ENCODE measurements at places on chromosomes 7 and 10. TPM values are rescaled to one million over a fixed set of nuclear protein-coding genes. Genes with fewer than 3 reads are reported as not detected.

DNA sequence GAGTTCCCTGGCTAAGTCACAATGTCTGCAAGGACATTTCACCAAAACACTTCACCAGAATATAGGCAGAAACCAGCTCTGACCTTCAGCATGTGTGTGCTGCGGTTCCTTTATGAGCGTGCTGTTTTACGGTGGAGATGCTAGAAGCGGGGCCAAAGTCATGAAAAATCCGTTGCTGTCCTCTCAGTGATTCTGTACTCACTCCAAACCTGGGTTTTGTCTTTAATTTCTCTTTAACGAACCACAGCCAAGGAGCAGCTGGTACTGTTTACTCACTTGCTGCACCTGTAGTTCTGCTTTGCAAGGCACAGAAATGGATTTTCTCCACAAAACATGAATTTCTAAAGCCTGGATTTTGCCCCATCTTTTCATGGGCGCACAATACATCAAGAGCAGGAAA lies 639.9 kb downstream of the PHTF2 start:
- no peak overlapping the region for H3K4me3 ChIP-seq
- peaks cover 6% of the 10 kb centered on the region for H3K4me1 ChIP-seq
- H3K27me3 ChIP-seq, result no peaks in the 10 kb centered on the region
- no peaks in the 10 kb centered on the region for H3K36me3 ChIP-seq
- H3K27ac ChIP-seq, result no peak overlapping the region

FRMPD2 gene
- total RNA-seq, result not detected

MUC3A gene
- total RNA-seq, result 0.45 TPM

GRCh38 chr7:92158660-92159575 lies 20.0 kb downstream of the LRRD1 start:
- H3K36me3 ChIP-seq, result no peaks in the 10 kb centered on the region
- no peaks in the 10 kb centered on the region for H3K4me1 ChIP-seq
- H3K27ac ChIP-seq, result no peak overlapping the region

DNA sequence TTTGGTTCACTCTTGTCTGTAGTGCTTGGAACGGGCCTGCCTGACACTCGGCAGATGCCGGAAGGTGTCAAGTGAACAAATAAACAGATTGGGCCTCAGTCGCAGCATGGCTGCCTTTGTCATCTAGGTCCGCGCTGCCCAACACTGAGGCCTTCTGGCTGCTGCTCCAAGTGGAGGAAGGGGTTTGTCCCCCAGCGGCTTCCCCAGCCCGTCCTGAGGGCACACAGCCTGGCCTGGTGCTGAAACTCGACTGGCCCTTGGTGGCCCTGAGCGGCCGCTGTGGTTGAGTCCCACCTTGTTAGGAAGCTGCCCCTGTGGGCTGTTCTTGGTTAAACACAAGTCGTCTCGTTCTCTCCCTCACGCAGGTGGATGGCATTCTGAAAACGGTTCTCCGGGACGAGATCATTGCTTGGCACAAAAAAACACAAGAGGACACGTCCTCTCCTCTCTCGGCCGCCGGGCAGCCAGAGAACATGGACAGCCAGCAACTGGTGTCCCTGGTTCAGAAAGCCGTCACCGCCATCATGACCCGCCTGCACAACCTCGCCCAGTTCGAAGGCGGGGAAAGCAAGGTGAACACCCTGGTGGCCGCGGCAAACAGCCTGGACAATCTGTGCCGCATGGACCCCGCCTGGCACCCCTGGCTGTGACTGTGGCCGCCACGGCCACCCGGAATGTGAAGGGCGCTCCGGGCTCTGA lies 132.1 kb downstream of the SMURF1 start:
- no peak for DNase-seq
- H3K4me1 ChIP-seq, result no peaks in the 10 kb centered on the region

GCK gene
- total RNA-seq, result 1.9 TPM

TRIM50 gene
- 2.2 TPM for total RNA-seq

DNA sequence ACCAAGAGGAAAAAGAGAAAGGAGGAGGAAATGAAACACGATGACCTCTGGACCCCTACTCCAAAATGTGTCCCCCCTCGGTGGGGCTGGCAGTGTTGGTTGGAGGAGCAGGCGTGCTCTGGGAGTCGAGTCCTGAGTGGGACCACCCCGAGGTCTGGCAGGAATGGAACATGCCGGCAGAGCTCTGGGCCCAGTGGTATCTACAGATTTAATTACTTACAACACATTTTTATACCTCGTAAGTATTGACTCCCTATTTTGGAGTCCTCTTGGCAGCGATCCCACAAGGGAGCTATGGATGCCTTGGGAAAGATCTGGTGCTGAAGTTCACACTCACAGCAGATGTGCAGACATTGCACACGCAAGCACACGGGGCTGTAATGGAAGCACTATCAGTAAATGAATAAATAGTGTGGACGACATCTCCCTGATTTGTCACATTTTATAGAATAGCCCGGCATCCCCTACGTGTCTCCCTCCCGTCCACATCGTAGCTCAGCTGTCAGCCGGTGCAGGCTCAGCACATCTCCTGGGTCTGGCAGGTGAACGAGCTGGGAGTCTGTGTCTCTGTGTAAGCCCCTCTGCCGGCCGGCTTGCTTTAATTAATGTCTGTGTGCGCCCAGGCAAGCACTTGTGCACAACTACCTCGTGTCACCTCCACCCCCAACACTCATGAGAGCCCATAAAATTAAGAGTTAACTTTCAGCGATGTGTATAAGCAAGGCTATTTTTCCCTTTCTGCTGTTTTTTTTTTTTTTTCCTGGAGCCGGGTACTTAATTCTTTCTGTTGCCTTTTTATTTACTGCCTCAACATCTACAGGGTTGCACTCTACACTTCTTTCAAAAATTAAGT lies 603.2 kb downstream of the LRMDA start:
- no peak overlapping the region for H3K27ac ChIP-seq
- no peak overlapping the region for H3K4me3 ChIP-seq
- DNase-seq, result no peak
- H3K4me1 ChIP-seq, result no peaks in the 10 kb centered on the region
- no peaks in the 10 kb centered on the region for H3K27me3 ChIP-seq
- H3K36me3 ChIP-seq, result no peaks in the 10 kb centered on the region

SEMA3E gene
- 9.1 TPM for total RNA-seq

- no peak for DNase-seq
- no peak overlapping the region for H3K27ac ChIP-seq
- H3K4me1 ChIP-seq, result no peaks in the 10 kb centered on the region
- no peak overlapping the region for H3K4me3 ChIP-seq
Observed at GRCh38 chr10:124049484-124049883, 43.9 kb downstream of the CHST15 start.

DNA sequence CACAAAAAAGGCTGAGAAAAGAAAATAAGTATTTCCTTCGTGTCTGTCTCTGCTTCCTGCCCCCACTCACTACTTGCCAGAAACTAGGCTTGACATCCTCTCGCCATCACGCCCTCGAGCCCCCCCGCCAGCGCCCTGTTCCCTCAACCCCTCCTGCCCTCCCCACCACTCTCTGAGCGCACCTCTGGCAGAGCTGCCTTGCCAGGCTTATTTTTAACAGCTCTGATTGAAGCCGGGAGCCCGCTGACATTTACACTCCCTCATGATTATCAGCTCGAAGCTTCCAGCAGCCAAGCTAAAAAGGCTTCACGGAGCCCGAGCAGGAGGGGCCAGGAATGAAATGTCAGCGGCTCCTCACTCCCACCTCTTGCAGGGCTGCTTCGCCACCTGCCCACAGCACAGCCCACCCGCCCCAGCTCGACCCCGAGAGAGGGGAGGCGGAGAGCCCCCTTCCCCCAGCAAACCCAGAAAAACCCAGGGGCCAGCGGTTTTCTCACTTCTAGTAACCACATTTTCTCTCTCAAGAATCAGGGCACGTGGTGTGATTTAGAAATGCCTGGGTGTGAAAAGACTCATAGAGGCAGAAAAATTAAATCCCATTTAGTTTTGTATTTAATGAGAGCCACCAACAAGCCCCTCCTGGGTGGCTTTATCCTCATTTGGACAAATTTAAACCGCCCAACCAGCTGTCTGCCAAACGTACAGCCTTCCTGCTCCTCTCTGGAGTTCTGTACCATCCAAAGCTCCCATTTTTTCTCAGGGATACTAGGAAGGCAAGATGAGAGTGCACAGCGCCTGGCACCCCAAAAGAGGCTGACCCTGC lies 89.3 kb downstream of the SLIT1 start:
- H3K27ac ChIP-seq, result no peak overlapping the region
- H3K36me3 ChIP-seq, result no peaks in the 10 kb centered on the region
- no peak for DNase-seq

DNA sequence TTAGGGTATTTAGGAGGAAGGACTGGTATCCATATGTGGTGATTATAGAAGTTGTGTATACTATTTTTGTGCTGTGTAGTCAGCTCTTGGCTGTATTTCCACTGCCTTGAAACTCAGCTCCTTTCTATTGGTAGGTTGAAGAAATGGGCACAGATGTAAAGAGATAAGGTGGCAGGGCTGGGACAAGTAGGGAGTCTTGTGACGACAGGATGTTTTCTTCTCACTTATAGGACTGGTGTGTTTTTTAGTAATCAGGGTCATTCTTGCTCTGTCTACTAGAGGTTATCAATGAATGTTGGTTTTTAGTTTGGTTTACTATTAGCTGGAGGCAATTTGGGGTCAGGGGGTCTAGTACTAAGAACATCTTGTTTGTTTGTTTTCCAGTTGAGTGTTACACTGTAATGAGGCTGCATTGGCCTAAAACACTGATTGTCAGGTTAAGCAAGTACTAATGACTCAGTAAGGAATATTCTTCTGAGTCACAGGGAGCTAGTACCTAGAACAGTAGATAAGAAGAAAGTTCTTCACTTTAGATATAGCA lies 11.8 kb downstream of the UBN2 start:
- H3K4me1 ChIP-seq, result peaks cover 3% of the 10 kb centered on the region
- no peak overlapping the region for H3K4me3 ChIP-seq
- DNase-seq, result no peak
- H3K27ac ChIP-seq, result no peak overlapping the region
- no peaks in the 10 kb centered on the region for H3K27me3 ChIP-seq
- H3K36me3 ChIP-seq, result peaks cover 3% of the 10 kb centered on the region

CYP3A5 gene
- total RNA-seq, result not detected

DKK1 gene
- total RNA-seq, result 0.96 TPM

ST7 gene
- 35.3 TPM for total RNA-seq

DNA sequence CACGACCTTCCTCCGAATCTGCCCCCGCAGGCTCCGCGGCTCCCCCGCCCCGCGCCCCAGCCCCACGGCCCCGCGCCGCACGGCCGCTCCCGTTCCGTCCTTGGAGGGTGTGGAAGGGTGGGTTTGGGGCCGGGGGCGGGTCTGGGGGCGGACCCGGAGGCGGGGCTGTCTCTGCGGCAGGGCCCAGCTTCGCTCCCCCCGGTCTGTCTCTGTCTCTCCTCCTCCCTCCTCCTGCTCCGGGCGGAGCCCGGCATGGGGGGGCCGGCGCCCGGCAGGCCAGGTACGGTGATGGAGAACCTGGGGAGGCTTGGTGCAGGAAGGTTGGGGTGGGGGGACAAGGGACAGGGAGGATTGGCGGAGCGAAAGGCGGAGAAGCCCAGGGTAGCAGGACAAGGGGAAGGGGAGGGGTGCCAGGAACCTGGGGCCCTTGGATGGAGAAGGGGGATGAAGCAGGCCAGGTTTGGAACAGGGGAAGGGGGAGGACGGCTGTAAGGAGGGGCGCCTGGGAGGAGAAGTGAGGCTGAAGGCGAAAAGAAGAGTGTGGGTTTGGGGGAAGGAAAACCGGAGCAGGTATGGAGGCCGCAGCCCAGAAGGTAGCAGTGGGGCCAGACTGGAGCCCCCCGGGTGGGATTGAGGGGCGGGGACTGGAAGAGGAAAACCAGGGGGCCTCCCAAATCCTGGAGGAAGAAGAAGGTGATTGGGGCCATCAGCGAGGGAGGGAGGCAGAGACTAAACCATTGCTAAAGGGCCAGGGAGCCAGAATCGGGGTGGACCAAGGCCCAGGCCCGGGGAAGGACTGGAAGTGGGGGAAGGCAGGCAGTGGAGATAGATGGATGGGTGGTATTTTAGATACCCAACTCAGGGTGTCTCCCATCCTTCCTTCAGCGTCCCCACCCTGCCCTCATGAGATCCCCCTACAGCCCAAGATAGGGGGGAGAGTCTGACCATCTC lies at the start of gene NYAP1:
NYAP1 (plus strand) TSS at position 206 of the 951 bp plus-strand sequence. CDS start 1,385 bp downstream, outside the sequence.
- no peaks in the 10 kb centered on the region for H3K4me1 ChIP-seq
- H3K27ac ChIP-seq, result no peak within 1 kb of the TSS
- no peaks in the 10 kb centered on the region for H3K27me3 ChIP-seq
